GM10248 (cell line): ENCODE measurements at places on chromosomes 5 and 9.

GRCh38 chr9:15606643-15607472 lies 54.0 kb downstream of the CCDC171 start:
- DNase-seq, result peak; percentile 44

GRCh38 chr5:10584714-10585517 lies 21.0 kb downstream of the ANKRD33B start:
- DNase-seq, result no peak

DNA sequence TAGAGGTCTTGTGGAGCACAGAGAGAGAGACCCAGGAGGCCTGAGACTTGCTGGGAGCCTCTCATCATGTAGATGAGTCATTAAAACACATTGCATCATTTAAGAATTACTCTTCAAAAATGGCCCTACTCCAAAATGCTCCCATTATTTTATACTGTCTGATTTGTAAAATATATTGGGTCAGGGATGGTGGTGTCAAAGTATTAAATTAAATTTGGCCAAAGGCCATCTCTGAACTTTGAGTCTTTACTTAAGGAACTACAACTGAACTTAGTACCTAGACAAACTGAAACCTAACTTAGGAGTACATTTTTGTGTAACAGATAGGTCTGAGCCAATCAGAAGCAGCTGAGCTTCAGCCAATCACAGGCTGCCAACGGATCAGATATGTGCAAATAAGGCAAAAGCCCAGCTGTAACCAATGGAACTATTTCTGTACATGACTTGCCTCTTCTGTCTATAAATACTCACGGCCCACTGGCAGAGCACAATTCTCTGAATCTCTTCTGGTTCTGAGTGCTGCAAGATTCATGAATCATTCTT lies 657.2 kb downstream of the TLE1 start:
- DNase-seq, result no peak

- peak; percentile 8 for DNase-seq
These were observed 62.9 kb downstream of the TMEM232 start for GRCh38 chr5:110663525-110663924.

GRCh38 chr5:154543380-154543779 lies 65.4 kb upstream of the HAND1 start:
- no peak for DNase-seq
